Psoas muscle (tissue), 8 donors: ENCODE measurements at places on chromosomes 6 and 20. TPM values are rescaled to one million over a fixed set of nuclear protein-coding genes. Genes with fewer than 3 reads are reported as not detected.

DNA sequence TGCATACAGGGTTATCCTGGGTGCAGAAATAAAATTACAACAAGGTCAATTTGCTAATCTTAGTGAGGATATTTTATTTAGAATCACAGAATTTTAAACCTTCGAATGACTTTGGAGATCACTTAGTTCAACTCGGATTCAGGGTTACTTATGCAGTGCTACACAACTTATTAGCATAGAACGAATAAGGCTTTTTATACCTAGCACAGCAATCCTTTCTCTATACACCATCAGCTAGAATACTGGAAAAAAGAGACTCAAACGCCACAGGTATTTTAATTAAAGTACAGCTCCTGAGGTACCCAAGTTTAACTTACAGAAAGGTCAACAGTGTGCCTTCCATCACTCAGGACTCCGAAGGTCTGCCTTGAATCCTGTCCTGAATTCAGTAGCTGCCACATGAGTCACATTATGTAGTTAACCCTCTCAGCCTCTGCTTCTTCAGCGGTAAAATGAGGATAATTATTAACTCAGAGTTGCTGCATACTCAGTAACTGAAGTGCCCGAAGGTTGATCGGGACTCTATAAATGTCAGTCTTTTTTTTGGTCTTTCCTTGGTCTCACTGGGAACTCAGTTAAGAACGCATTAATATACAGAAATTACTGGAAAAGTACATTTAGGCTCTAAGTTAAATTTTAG lies 6.0 kb upstream of the QKI start:
- no peak for DNase-seq

DNA sequence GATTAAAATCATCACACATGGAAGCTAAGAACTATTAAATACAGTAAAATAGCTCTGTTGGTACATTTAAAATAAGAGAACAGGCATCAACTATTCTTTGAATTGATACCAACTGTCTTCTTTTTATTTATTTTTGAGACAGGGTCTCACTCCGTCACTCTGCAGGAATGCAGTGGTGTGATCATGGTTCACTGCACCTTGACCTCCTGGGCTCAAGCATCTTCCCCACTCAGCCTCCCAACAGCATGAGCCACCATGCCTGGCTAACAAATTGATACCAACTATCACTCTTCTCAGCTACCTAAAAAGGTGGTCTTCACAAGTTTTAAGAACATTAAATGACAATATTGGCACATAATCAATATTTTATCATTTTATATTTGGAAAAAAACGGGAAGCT lies 7.8 kb upstream of the PNISR start:
- DNase-seq: no peak

- no peak for DNase-seq
Measured at GRCh38 chr6:158518191-158519127, 41.4 kb upstream of the TMEM181 start.

DNA sequence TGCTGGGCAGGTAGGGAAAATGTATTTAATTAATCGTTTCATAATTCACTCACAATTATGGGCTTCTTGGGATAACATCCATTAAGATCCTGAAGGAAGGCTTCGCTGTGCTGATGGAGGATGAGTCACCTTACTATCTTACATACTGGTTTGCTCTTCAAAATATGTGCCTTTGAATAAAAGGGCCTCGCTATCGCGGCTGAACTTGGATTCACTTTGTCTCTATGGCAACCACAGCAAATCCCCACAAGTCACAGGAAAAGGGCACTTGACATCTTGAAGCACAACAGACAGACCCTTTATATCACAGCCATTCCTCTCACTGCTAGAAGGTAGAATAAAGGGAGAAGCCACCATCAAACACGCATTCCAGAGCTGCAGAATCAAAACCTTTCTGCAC lies 141.3 kb upstream of the MYLIP start:
- no peak for DNase-seq

- no peak for DNase-seq
Measured at GRCh38 chr6:33061987-33062386, 11.5 kb downstream of the HLA-DPA1 start.

GRCh38 chr6:125858427-125859320 lies 67.9 kb downstream of the NCOA7 start:
- no peak for DNase-seq

DNA sequence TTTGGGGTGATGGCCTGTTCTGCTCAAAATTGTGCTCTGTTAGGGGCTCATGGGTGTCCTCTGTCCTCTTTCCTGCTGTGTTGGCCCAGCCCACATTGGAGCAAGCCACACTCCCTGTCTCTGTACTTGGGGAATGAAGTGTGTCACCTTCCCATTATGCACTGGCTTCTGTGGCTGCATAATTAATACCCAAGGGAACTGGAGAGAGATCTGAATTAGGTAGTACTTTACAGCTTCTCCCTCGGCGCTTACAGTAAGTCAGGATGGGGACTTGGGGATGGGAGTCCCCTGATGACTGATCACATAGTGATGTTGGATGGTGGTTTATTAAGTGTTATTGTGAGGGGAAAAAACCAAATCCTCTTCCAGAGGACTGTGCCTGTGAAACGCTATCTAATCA lies 116.6 kb downstream of the FOXO3 start:
- DNase-seq: no peak

DNA sequence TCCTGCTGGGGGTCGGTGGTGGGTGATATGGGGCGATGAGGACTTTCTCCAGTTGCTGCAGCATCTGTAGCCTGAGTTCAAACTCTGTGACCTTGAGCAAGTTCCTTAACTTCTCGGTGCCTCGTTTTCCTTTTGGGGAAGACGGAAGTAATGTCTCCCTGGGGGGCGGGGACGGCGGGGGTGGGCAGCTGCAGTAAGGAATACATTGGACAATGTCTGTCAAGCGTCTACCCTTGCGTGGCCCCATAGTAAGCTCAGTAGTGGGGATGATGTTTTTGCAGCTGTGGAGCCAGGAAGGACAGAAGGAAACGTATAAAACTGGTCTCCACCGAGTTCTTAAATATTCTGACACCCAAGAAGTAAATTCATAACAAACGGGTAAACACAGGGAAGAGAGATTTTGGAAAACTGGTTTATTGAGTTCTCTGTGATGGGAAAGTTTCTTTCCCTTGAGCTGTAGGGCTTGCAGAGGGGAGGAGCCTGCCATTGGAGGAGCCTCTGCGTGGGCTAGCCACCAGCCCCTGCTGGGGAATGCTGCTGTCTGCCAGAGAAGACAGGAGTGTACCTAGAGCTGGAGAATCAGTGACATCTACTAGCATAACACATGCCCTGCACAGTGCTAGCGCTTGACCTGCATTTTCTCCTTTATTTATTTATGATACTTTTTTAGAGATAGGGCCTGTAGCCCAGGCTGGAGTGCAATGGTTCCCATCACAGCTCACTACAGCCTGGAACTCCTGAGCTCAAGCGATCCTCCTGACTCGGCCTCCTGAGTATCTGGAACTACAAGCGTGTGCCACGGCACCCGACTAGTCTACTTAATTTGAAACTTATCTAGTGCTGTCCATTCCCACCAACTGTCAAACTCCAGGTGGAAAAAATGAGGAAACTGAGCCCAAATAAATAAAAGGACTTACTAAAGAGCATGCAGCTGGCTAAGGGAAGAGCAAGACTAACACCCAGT lies 1.2 kb upstream of the ACSS1 start:
- DNase-seq: no peak

DNA sequence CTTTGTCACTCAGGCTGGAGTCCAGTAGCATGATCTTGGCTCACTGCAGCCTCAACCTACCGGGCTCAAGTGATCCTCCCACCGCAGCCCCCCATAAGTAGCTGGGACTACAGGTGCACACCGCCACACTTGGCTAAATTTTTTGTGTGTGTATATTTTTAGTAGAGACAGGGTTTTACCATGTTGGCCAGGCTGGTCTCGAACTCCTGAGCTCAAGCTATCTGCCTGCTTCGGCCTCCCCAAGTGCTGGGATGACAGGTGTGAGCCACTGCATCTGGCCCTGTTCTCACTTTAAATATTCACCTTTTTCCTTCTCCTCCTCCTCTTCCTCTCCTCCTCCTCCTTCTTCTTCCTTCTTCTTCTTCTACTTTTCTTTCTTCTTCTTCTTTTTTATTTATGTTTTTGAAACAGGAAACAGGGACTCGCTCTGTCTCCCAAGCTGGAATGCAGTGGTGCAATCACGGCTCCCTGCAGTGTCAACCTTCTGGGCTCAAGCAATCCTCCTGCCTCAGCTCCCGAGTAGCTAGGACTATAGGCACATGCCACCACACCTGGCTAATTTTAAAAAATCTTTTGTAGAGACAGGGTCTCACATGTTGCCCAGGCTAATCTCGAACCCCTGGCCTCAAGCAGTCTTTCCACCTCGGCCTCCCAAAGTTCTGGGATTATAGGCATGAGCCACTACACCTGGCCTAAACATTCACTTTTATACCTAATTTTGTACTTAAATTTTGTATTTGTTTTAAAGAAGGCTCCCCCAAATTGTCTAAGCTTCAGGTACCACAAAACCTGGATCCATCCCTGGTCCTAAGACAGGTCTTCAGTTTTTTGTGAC lies 47.2 kb upstream of the NCOA3 start:
- no peak for DNase-seq

- DNase-seq: no peak
Measured at GRCh38 chr6:158323561-158323958, 11.3 kb downstream of the TULP4 start.

GRCh38 chr6:139016337-139017213 lies 12.0 kb upstream of the ABRACL start:
- DNase-seq: no peak

GRCh38 chr20:48194583-48194982 lies 409.3 kb upstream of the SULF2 start:
- DNase-seq: no peak

Gene PLA2G7
- total RNA-seq: not detected

Gene PACRG
- total RNA-seq: 1.8 TPM

Gene TIAM2
- total RNA-seq: 12.6 TPM

Gene RAET1G
- total RNA-seq: 1.1 TPM

Gene C20orf202
- 0.24 TPM for total RNA-seq

Gene TMEM200A
- total RNA-seq: 0.06 TPM

Gene DYNLT2
- 1.3 TPM for total RNA-seq

Gene SMLR1
- total RNA-seq: not detected
